Hepatocyte (in vitro differentiated cells): ENCODE measurements at places on chromosomes 3 and 15. TPM values are rescaled to one million over a fixed set of nuclear protein-coding genes. Genes with fewer than 3 reads are reported as not detected.
A peak's percentile ranks its signal among the peaks of the same experiment; 100 is the strongest.

DNA sequence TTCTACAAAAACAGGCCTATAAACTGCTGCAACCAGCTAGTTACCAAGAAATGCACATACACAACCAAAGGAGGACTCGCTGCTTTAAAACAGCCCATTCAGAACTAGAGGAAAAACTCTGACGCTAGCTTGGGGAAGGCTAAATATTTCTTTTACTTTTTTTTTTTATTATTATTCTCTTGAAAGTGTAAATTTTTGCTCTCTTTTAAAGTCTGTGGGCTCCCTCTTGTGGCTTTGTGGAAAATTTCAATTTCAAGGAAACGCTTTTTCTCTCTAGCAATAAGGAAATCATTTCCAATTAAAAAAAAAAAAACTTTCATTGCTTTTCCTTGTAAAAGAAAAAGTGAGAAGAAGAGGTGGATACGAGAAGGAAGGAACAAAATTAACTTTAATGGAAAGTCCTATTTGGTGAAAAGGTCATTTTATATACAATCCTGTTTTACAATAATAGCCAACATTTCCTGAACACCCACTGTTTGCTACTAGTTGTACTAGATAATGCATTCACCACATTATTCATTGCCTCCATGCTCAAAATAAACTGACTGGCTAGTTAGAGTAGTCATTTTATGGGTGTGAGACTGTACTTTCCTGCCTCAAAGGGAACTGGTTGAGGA lies 51.2 kb upstream of the SAMMSON start:
- DNase-seq = peak; percentile 62

- no peak for DNase-seq
Observed at GRCh38 chr3:112806903-112807302, 39.8 kb downstream of the CD200R1L start.

DNA sequence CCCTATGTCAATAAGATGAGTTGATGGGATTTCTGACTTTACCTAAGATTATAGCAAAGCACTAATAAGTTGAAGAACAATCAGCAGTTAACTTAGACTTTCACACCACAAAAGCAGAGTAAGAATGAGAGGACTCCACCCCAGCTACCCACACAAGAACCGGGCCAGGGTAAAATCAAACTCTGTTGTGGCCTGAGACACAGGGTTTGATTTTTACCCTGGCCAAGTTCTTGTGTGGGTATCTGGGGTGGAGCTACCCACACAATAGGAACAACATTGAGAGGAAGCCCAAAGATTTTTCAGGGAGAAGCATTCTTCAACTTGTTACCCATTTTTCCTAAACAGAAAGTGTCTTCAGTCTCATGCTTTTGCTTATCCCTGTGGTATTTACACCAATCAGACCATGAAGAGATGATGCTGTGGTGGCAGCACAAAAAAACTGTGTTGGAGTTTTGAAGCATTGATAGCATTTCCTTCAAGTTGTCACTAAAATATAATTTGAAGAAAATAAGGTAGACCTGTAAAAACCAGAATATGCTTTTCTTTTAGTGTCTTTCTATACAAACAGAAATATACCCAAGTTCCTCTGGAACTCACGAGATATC lies 25.6 kb downstream of the CPOX start:
- DNase-seq = no peak

DNA sequence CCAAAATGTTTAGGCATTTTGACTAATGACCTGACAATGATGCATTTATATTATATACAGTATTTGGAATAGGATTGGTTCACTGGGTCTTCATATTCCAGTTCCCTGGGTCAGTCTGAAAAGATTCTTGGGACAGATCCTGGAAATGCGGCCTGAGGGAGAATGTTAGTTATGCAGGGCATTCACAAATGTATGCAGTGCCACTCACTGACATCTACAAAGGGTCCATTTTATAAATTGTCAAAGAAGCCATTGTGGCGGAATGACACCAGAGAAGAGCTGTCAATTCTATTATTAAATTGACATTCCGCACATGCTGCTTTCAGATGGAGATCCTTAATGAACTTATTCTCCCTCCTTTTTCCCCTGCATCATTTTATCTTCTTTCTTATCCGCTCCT lies 176.6 kb downstream of the VGLL3 start:
- no peak for DNase-seq

DNA sequence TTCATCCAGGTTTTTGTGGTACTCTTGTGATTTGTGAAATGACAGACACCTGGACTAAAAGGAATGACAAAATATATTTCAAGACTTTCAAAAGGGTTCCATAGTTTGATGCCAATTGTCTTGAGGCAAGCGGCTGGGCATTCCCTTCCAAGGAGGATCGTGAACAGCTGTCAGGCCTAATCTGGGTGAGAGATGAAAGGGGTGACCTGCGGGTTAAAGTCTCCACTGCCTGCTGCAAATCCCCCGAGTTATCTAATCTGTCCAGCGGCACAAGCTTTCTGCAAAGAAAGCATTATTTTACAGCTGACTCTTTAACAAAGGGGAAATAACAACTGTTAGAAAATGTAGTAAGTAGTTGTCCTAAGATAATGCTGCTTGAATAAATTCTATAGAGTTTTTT lies 128.7 kb upstream of the MB21D2 start:
- DNase-seq = no peak

DNA sequence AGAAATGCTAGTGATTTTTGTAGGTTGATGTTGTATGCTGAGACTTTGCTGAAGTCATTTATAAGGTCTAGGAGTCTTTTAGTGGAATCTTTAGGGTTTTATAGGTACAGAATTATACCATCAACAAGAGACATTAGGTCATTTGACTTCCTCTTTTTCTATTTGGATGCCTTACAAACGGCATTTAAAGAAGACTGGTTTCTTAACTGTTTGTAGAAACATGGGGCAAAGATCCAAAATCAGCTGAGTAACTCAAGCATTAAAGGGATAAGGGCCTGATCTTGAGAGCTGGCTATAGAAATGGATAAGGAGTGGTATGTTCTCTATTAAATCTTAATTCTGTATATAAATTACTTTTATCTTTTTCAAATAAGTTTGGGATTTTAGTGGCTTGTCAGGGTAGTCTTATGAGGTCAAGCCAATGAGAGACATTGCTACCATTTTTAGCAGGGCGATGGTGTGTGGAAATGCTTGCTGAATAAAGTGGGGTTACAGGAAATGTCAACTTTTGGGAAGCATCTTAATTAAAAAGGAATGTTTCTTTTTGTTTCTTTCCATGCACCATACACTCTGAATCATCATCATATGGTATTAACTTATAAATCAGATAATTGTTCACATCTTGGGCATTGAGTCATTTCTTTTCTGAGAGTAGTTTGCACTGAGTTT lies 197.7 kb upstream of the GBE1 start:
- peak; percentile 9 for DNase-seq

DNA sequence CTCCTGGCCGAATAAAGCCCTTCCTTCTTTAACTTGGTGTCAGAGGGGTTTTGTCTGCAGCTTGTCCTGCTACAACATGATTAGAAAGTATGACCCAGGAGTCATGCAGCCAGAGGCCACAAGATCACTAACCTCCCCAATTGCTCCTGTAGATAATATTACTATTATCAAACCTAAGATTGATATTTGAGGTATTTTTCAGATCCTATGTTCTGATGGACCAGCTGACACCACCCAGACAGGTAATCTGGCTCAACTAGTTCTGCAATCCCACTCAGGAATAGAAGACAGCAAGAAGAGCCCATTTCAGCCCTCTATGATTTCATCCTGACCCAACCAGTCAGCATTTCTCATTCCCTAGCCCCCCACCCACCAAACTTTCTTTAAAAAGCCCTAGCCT lies 23.3 kb upstream of the LIMD1 start:
- no peak for DNase-seq

GRCh38 chr3:46725621-46726314 lies 8.1 kb upstream of the PRSS50 start:
- no peak for DNase-seq

DNA sequence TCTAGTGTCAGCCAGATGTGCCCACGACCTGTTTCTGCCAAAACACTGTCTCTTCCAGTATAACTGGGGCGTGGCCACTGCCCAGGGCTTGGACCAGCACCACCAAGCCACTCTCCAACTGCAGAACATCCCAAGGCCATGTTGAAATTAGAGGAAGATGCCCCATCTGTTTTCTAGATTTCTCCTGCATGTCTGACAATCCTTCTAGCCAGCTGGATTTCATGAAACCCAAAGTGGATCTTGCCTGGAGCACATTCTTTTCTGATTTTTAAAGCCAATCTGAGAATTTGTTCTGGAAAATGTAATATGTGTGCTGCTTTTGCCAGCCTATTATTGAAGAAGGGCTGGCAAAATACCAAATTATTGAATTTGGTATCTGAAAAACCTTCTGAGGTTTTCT lies 182.5 kb downstream of the SLCO3A1 start:
- no peak for DNase-seq

MINAR1 gene
- total RNA-seq = 1.3 TPM in 2 replicates

DNA sequence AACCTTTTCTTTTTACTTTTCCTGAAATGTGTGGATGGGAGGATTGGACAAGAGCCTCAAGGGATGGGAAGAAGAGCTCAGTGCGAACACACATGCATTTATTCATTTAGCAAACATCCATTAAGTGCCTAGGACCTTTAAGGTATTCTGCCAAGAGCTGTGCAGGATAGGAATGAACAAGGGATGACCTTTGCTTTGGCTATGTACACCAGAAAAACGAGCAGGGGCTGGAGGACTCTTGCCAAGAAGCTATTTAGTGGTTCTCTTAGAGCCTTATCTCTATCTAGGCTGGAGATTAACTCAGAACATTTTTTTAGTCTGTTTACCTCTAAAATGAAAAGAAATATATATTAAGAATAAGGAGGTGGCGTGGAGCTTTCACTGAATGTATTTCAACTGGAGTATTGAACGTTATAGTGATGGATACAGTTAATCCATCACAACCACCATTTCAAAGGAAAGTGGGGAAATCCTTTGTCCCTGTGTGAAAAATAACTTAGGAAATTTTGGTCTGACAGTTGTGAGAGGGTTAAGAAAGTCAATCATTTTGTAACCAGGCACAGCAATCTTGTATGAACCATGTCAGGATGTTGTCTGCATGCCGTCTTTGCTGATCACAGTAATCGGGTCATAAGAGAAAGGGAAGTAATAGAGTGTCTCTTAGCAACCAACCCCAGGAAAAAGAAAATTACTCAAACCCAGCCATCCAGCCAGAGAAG lies 279.0 kb downstream of the LPP start:
- peak; percentile 37 for DNase-seq

DNA sequence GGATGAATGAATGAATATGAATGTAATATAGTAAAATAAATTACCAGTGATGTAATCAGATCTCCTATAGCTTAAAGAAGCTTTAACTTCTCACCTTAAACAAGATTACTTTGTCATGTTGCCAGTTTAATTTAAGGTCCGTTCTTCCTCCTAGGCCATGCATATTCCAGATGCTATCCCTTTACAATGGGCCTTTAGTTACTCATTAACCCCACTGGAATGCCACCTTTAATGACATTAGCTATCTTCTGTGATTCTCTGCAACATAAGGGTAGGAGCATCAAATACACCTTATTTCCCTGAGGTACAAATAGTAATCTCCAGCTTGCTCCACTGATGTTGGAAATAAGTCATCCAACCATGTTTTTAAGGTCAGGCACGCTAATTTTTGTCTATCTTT lies 63.0 kb upstream of the TIMP4 start:
- DNase-seq = peak; percentile 48

REC114 gene
- not detected in 2 replicates for total RNA-seq

- no peak for DNase-seq
Observed at GRCh38 chr3:82143661-82144412, 382.4 kb upstream of the GBE1 start.

COL6A5 gene
- total RNA-seq = 0.08 and 1.1 TPM in 2 replicates

DNA sequence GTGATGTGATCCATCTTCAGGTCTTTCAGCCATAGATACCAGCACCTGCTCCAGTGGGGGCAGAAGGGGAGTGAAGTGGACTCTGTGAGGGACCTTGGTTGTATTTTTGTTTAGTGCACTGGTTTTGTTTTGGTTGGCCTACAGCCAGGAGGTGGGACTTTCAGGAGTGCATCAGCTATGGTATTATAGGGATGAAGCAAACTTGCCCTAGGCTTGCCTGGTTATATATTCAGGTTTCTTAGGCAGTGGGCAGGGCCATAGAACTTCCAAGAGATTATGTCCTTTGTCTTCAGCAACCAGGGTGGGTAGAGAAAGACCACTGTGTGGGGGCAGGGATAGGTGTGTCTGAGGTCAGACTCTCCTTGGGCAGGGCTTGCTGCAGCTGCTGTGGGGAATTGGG lies 337.3 kb upstream of the SGO1 start:
- DNase-seq = no peak

TRPM1 gene
- total RNA-seq = not detected in 2 replicates

DNA sequence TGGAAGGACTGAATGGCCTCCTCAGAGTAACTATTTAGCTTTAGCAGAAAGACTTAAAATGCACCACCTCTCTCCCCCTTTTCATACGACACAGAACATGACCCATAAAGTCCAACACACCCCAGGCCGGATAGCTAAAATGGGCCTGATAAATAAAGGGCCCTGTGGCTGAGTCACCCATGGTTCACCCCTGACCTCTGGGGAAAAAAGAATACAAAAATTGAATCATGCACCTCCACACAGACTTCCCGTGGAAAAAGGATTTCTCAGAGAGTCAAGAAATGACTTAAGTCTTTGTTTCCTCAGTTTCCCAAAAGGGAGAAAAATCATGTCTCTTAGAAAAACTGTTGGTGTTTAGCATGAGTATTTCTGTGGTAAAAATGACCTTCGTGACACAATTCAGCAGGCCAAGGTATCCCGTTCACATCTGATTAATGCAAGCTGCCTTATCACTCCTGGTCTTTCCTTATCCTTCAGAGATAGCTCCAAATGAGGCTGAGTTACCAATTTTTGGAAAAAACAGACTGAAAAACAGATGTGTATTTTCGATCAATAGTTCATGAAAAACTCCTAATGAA lies 34.0 kb upstream of the ARHGEF3 start:
- DNase-seq = no peak

DNA sequence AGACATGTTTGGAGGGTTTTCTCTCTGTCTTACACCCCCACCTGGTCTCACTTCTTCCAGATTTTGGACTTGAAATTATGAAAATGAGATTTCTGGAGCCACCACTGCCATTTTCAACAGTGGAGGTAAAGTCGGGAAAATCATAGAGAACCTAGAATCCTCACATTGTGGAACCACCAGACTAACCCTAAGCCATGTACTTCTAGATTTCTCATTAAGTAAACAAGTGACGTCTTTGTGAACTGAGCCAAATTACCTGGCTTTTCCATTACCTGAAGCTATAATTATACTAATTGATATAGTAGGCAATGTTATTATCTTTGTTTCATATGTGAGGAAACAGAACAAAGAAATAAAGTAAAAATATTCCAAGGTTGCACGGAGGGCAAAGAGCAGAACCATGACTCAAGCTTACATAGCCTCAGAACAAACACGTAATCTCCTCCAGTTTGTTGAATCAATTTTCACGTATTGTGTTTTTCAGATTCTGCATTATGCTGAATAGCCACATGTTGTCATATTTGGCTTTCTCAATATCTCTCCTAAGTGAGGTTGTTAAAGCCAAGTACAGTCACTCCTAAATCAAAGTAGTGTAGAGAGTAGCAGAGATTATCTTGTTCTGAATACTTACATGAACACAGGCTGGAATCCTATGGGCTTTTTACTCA lies 101.3 kb upstream of the CMC1 start:
- peak; percentile 9 for DNase-seq

ZBED2 gene
- total RNA-seq = 0.32 and 0.50 TPM in 2 replicates

GRCh38 chr3:194688946-194689345 lies 3.3 kb downstream of the FAM43A start:
- DNase-seq = no peak
